Kidney epithelial cell (primary cell): ENCODE measurements at places on chromosomes 1 and 21.

DNA sequence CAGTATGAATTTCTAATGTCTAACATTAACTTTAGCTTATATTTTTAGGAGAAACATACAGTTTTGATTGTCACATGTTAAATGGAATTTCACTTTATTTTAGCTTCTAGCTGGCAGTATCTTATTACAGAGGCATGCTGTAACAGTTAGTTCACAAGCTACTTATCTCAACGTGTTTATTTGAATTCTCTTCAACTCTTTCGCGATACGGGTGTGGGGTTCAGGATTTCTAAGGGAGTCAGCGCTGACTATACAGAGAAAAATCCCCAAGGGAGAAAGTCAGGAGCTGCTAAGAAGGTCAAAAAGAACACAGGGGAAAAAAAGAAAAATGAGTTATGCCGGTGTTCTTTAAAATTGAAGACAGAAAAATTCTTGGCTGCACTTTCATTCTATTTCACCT is 296.2 kb downstream of the VAV3 start:
- no peak for DNase-seq

- DNase-seq = no peak
These were observed 43.5 kb downstream of the LGR6 start for GRCh38 chr1:202237052-202237451.

DNA sequence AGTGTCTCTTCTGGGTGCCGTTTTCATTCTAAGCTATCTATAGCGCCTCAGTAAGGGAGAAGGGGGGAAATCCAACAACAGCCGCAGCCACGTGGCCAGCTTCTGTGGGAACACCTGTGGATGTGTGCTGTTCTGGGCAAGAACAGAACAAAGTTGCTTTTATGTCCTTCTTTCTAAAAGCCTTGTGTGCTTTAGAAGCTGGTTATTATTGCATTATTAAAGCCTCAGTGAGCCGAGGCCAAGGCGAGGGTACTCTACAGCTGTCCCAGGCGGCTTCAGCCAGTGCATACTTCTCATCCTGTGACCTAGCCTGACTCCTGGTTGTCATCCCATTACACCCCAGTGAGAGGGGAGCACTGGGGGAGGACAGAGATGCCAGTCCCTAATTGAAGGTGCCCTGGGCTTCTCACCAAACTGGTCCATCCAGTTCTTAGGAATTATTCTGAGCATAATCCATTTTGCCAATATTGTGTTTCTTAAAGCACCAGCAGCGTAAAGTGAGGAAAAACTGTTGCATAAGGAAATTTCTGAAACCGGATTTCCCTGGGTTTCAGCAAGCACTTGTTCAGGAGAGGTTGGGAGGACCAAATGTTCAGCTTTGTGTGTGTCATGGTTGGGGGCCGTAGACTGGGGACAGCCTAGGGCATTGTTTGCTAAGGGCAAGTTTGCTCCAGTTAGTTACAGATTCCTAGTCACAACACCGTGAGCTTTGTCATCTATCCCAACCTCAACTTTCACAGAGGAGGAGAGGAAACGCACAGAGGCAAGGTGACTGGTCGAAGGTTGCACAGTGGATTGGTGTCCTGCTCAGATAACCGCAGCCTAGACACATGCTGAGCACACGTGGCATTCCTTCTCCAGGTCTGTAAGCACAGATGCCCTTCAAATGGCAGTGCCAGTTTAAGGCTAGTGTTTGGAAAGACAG is 61.0 kb upstream of the ATP1A1 start:
- no peak for DNase-seq

- DNase-seq = no peak
These were observed 66.8 kb downstream of the GPR137B start for GRCh38 chr1:236209185-236209584.

DNA sequence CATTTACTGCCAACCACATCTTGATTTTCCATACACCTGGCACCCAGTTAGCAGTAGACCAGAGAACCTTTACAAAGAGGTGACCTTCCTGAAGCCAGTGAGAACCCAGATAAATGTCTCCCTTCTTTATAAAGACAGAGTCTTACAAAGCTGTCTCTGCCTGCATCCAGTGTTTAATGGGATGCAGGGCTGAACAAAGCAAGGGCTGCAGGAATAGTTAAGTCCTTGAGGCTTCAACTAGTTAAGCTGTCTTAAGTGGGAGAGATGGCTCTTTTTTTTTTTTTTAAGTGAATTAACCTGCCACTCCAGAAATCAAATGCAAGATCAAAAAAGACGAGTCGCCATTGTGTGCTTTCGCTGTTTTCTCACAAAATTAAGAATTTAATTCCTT is 1.5 kb downstream of the AHCYL1 start:
- DNase-seq = no peak

- no peak for DNase-seq
These were observed 146.4 kb upstream of the BEND5 start for GRCh38 chr1:48923116-48923515.

DNA sequence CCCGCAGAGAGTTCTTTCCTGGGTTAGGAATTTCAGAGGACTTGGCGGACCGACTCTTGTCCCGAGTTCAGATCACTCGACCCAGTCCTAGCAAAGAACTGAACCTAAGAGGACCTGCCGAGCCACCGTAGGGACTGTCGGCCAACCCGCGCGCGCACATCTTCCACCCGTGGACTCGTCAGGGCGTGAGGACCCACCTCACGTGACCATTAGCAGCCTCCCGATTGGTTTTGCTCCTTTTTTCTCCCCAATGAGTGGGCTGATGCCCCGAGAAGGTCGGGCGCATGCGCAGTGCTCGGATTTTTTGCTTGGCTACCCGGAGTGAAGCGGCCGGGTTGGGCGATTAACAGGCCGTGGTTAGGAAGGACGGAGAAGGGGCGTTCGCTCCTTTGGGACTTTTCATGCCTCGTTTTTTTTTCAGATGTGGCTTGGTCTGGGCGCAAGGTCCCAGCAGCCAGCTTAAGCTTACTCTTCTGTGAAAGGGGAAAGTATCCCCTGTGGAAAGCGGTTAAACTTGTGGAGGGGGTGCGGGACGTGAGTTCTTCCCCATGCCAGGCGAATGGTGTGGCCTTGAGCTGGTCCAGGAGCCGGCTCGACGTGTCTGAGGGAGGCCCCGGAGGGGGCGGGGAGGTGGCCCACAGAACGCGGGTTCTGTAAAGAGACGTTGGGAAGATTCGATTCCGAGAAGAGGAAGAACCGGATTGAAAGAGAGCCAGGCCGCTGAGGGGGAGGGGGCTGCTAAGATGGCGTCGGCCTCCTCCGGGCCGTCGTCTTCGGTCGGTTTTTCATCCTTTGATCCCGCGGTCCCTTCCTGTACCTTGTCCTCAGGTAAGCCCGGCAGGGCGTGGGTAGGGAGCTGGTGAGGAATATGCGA is at the start of gene PIP5K1A:
TSS of gene PIP5K1A (plus strand) at position 299 of the 874 bp plus-strand sequence. CDS start at position 744, 445 bp downstream.
- peak; percentile 92 for DNase-seq

DNA sequence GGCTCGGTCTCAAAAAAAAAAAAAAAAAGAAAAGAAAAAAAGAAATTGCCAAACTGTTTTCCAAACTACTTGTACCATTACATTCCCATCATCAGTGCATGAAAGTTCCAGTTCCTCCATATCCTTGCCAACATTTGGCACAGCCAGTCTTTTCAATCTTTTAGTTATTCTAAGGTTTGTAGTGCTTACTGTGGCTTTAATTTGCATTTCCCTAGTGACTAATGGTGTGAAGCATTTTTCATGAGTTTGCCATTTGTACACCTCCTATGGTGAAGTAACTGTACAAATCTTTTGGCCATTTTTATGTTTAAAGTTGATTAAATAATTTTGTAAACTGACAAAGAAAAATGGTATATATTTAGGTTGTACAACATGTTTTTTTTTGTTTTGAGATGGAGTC is 70.7 kb downstream of the DEGS1 start:
- DNase-seq = no peak

DNA sequence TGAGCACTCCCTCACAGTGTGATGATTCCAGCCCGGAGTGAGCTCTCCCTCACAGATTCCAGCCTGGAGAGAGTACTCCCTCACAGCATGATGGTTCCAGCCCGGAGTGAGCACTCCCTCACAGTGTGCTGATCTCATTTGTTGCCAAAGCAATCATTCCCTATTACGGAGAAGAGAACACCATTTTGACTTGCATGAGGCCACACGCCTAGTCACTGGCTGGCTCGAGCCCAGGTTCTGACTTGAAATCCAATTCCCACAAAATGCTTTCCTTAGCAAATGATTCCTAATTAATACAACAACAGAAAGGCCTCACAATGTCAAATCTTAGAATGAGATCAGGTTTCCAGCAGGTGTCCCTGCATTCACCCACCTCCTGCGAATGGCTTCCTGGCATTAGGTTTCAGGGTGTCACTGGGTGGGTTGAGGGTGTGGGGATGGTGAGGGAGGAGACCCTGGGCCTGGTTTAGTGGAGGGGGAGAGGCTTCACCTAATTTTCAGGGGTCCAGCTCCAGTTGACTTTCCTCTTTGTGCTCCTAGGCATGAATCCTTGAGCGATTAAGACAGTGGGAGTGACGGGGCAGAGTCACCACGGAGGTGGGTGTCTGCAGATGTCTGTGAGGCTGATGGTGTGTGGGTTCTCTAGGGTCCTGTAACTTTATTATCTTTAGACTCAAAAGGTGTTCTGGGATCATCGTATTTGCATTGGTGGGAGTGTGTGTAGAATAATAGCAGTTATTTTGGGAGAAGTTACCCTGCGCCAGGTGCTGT is 158.5 kb downstream of the KCNJ6 start:
- no peak for DNase-seq

DNA sequence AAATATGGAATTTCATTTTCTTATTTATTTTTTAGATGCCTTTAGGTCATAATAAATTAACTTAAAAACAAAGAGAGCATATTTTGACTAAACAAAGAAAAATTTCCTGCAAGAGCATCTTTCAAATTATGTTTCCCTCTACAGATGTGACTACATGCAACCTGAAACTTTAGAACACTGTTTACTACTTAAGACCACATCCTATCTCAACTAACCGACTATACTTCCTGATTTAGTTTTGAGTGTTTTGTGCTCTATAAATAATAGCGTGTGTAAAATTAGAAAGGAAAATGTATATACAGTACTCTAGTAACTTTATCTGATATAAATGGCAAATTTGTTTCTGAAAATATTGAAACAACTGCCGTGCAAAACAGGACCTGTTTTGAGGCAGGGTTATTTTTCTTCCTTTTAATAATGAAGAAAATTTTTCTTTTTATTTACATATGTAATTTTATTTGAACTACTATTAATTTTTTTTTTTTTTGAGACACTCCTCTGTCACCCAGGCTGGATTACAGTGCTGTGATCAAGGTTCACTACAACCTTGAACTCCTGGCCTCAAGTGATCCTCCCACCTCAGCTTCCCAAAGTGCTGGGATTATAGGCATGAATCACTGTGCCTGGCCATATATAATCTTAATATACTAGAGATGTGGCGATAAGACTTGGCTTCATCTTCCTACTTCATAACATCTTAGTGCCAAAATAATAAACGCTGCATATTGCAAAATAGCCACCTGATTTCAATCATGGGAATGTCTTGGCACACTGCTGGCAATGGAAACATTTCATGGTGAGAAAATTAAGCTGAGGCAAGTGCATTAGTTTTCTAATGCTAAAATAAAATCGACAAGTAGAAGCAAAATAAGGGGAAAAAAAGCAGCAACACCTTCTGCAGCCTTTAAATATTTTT is 12.3 kb downstream of the ZRANB2 start:
- no peak for DNase-seq

- DNase-seq = no peak
These were observed 56.9 kb downstream of the RHBG start for GRCh38 chr1:156425943-156426342.

GRCh38 chr21:19120591-19120990 is 717.0 kb upstream of the TMPRSS15 start:
- no peak for DNase-seq

DNA sequence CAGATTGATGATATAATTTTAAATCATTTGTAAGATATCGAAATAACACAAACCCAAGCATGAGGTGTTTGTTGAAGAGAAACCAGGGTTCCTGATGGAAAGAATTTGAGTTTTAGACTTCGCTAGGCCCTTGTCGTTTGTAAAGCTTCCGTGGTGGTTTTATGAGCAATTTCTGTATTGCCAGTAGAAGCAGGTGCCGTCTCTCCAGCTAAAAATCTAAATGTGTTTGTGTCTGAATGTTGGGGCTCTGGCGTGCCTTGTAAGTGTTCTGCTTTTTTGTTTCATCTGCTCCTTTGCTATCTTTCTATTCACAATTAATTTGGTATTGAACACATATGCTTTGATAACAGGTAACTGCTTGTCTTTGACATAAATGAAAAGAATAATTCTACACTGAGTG is 27.5 kb downstream of the CHRM3 start:
- DNase-seq = no peak

GRCh38 chr1:115705085-115705951 is 63.2 kb downstream of the CASQ2 start:
- DNase-seq = no peak

DNA sequence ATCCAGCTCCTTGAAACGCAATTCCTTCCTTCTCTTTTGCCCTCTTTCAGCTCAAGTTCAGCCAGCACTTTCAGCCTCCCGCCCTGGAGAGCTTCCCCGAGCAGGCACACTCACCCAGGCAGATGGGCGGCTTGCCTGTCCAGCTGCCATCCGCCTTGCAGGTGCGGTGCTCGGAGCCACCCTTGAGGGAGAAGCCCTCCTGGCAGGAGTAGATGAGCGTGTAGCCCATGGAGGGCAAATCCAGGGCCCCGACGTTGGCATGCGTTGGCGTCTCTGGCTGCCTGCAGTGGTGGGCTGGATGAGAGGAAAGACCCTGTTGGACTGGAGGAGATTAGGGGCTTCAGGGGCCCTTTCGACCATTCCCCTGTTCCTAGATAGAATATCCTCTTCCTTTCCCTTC is 60.5 kb downstream of the ZSCAN20 start:
- DNase-seq = no peak

- DNase-seq = no peak
These were observed 79.0 kb upstream of the CAPZB start for GRCh38 chr1:19564366-19564765.

DNA sequence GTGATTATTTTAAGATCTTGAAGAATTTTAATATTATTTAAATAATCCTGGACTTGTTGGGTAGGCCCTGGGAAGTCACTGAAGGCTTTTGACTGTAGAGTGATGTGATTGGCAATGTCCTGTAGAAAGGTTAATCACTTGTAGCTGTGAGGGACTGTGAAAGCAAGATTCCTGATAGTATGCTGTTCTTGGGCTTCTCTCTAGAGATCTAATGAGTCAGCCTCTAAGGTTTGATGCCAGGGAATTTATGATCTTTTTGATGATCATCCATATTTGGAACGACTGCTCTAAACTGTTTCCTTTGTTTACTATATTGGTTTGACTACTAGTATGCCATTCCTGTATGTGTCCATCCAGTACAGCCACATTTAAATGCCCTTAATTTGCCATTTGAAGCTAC is 56.5 kb downstream of the CAMSAP2 start:
- DNase-seq = no peak

GRCh38 chr21:44319407-44320065 is 19.7 kb downstream of the CFAP410 start:
- no peak for DNase-seq

- no peak for DNase-seq
These were observed 18.0 kb downstream of the CD247 start for GRCh38 chr1:167500283-167500860.

- DNase-seq = no peak
These were observed 11.2 kb downstream of the CSRP1 start for GRCh38 chr1:201495551-201496295.

DNA sequence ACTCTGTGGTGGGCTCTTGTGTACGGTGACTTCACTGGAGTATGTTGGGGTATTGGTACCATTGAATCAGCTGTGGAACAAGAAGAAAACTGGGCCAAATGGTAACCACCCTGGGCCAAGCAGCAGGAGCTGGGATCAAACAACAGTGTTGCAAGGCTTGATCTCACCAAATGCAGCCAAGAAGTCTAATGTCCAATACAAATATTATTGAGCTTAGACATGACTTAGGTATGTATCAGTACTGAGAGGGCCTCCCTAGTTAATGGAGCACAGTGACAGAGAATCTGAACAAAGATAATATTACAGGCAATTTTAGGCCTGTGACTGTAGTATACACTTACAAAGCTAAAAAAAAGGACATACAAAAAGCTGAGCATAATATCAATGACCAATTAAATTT is 604.8 kb downstream of the PLA2G4A start:
- DNase-seq = no peak
